RCC 7860 (cell line): ENCODE measurements at places on chromosomes 3 and 15.

DNA sequence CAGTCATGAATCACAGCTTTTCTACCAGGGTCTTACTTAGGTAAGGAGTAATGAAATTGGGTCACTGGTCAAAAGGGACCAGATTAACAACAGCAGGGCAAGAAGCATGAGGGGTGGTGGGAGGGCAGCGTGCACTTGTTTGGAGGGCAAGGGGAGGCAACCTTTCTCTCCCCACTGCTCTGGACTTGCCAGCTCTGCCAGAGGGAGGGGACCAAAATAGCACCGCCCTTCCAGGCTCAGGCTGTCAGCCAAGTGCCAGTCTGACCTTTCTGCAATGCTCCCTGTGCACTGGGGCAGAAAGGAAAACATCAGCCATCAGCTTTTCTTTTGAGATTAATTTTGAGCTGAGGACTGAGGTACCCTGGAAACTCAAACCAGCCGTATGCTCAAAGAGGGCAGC lies 4.5 kb upstream of the ULK3 start:
- DNase-seq = no peak

DNA sequence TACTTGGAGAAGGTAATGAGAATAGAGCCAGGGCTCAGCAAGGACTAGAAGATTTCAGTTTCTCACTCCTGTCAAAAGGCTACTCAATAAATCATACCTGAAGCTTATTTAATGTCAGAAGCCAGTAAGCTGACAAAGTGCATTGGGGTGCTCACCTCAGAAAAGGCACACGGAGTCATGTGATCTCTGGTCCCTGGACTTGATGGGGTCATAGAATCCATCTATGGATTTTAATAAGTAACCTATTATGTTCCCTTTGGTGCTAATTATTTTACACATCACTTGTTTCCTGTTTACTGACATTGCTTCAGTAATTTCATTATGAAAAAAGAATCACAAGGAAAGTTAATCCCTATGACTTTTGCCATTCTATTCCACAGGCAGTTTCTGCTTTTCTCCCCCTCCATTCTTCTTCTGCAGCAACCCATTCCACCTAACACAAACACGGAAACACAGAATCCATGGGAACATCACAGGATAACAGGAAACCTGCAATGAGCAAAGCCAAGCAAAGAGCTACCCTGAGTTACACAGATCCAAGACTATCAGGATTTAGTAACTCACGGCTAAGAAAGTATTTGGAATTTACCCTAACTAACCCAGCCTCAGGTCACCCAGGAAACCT lies 159.6 kb downstream of the MEIS2 start:
- DNase-seq = no peak

- DNase-seq = no peak
These were observed 13.7 kb upstream of the COL8A1 start for GRCh38 chr3:99624496-99625236.

DNA sequence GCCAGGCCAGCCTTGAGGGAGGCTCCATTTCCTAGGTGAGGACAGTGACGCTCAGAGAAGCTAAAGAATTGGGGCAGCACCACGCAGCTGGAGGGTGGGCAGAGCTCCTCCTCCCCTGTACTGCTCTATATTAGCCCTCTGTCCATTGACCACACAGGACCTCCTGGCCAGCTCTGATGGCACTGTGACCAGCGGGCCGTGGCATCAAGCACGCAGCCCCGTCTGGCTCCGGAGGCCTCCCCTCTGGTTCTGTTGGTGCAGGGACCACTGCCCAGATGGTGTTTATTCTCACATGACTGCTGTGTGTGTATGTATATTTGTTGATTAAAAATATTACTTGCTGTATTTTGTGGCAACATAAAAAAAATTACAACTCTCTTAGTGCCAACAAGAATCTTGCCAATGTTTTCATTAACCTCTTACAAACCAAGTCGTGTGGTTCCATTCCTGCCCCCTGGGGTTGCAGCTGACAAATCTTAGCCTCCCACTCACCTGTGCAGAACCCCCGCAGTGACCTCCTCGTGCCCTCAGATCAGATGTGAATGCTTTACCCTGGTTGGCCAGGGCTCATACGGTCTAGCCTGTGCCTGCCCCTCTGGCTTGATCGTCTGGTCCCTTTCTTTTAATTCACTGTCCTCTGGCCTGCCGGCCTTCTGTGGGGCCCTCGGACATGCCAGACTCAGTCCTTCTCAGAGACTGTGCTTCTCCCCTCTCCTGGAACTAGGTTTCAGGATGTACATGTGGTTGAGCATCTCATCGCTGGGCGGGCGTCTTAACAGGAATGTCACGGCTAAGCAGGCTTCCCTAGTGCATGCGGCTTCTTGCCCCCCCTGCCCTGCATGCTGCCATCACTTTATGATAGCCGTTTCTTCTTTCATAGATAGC lies 14.8 kb downstream of the CHCHD6 start:
- DNase-seq = no peak

DNA sequence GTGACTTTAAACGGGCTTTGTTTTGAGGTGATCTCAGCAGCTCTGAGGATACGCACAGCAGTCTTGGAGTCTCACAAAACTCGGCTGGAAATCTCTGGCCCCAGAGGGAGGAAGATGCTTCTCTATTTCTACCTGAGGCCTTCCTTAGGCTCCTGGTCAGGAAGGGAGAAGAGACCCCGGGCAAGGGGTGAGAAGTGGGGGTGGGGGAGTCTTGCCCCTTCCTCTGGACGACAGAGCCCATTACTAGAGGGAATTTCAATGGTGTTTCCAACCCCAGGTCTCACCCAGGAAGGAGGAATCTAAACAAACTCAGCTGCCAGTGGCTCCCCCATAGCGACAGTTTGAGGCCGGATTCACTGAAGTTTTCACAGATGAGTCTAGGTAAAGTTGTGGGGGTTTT lies 37.4 kb upstream of the PCSK6 start:
- DNase-seq = no peak
